ENCODE measurements at places on chromosomes 4 and X.

DNA sequence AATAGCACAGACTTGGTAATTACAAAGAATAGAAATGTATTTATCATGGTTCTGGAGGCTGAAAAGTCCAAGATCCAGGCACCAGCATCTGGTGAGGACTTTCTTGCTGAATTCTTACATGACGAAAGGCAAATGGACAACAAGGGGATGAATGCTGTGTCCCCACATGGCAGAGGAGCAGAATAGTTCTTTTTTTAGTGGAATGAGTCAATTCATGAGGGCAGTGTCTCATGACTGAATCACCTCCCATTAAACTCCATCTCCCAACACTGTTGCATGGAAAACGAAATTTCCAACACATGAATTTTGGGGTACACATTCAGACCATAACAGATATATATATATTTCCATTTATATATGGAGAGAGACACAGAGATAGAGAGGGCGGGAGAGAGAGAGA, 628.3 kb downstream of the TRIML1 start:
- DNase-seq, result no peak

GRCh38 chr4:124282301-124282898, 430.1 kb downstream of the ANKRD50 start:
- DNase-seq, result no peak

GRCh38 chr4:1187182-1187581, 14.8 kb upstream of the SPON2 start:
- DNase-seq, result no peak

- DNase-seq, result no peak
Observed at GRCh38 chrX:11430271-11430670, 137.1 kb downstream of the AMELX start.

GRCh38 chr4:5030221-5030620, 11.0 kb upstream of the CYTL1 start:
- no peak for DNase-seq

- DNase-seq, result no peak
Observed at GRCh38 chr4:139910106-139910505, 243.9 kb downstream of the MAML3 start.

DNA sequence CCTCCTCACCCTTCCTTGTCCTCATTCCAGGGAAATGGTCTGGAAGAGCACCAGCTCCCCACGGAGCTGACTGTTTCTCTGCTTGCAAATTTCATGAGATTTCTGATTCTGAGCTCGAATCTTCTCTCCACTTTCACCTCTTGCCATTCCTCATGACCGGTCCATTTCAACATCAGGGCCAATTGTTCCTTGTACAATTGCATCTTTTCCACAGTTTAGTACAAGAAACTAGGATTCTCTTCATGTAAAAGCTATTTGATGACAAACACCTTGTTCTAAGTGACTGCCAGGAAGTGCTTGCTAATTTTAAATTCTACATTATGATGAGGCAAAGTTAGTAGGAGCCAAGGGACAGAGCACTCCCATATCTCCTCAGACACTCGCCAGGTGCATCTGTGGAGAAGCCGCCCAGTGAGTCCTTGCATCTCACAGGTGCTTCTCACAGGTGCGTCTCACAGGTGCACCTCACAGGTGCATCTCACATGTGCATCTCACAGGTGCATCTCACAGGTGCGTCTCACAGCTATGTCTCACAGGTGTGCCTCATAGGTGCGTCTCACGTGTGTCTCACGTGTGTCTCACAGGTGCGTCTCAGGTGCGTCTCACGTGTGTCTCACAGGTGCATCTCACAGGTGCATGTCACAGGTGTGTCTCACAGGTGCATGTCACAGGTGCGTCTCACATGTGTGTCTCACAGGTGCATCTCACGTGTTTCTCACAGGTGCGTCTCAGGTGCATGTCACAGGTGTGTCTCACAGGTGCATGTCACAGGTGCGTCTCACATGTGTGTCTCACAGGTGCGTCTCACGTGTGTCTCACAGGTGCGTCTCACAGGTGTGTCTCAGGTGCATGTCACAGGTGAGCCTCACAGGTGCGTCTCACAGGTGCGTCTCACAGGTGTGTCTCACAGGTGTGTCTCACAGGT, 3.0 kb upstream of the PDE6B start:
- DNase-seq, result no peak

DNA sequence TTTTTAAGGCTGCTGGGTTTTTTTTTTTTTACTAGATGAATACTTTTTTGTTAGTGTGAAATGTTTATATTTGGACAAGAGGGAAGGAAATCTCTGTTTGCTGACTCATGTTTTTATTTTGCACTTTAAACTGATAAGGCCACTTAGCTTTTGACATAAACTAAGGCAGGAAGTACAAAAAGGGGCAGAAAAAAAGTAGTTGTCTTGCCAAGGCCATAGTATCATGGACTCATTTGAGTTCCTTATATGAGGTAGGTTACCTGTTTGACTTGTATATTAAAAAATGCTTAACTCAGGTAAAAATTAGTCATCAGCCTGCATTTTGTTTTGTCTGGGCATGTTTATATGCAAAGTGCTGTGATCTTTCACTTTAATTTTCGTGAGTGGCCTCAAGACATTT, 26.0 kb downstream of the SMAD1 start:
- no peak for DNase-seq

DNA sequence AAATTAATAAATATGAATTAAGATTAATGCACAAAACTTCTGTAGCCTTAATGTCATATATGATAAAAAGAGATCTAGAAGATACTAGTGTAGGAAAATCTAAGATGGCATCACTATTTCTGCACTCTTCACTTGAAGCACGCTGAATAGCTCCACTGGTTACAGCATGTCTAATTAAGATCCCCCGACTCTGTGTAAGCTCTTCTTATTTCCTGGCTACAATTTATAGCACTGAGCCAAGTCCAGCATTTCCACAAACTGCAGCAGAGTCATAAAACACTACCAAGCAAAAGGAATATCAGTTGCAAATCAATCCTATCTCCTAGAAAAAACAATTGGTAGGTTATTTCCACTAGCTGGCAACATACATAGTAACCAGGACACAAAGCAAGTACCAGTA, 1.3 kb upstream of the CCNA2 start:
- DNase-seq, result no peak

DNA sequence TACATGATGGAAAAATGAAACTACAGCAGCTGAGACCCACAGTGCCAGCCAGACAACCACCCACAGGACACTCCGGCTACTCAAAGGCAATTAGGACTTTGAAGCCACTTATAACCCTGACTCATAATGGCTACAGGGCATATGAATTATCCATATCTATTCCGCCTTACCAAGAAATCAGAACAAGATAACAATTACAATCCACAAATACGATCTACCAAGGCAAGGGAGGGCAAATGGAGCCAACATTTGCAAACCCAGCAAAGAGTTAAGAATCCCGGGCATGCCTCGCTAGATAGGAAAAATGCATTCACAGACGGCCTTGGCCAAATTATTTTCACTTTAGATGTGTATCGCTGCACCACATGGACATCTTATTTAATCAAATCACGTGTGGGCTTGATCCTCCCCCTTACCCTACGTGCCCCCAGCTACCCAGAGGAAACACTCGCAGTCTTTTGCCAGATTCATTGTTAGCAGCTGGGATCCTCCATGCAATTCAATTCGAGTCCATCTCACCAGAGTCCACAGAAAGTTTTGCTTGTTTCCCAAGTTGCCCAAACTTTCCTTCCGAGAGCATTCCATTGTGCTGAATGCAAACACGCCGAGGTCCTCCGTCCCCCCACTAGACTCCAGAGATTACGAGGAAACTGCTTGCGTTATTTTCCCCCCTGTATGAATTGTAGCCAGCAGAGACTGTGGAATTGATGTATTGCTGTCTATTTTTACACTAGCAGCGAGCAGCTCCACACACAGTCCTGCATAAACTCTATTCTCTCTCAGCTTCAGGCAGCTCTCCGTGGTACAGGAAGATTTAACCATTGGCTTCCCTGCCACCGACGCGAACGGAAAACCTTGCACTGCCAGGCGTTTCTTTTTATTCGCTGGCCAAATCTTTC, 1.2 kb downstream of the PPARGC1A start:
- DNase-seq, result no peak

DNA sequence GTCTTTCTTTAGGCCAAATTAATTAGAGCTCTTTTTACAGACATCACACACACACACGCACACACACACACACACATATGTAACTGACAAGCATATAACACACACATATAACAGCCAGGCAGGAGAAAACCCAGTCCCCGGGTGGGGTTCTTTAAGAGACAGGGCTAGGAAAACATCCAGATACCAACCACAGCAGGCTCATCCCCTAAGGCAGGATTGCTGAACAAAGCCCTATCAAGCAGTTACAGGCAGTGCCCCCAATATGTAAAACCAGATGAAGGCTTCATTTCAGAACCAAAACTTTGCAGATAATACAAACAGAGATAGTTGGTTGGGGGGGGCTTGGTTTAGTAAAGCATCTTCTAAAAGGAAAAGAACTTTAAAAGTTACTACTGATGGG, 18.0 kb upstream of the FAM47E start:
- DNase-seq, result no peak

DNA sequence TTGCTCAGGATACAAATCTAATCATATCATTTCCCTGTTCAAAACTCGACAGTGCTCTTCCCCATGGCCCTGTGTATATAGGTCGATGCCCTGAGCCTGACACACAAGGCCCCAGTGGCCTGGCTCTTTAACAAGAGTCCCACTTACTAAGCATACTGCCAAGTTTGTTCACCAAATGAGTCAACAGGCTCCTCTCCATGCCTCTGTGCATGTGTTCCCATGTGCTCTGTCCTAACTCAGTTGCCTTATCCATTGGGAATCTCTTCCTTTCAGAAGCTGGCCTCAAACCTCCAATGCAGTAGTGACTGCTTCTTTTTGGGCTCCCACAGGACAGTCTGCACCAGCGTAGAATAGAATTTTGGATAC, 18.9 kb upstream of the CXCR3 start:
- no peak for DNase-seq

DNA sequence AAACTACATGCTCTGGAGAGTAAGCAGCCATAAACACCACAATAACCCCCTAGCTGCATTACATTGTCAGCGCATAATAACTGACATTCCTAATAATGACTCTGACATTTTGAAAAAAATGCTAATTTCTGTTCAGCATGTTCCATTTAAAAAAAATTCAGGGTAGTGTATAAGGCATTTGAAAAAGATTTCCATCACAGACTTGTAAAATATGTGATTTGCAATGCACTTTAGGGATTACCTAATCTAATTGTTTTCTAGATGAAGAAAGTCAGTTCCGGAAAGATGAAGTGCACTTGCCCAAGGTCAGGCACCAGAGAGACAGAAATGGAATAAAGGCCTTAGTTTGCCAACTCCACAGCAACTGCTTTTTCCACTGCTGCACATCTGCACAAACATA, 55.3 kb downstream of the FANCB start:
- DNase-seq, result no peak

GRCh38 chr4:184267206-184267608, 49.5 kb upstream of the ENPP6 start:
- no peak for DNase-seq
